ENCODE measurements at places on chromosomes 1 and 21. TPM values are rescaled to one million over a fixed set of nuclear protein-coding genes. Genes with fewer than 3 reads are reported as not detected.

Gene PLA2G2D
- not detected for total RNA-seq

GRCh38 chr1:182215764-182216163 is 154.3 kb upstream of the ZNF648 start:
- no peak for DNase-seq

Gene NFYC
- total RNA-seq: 53.4 TPM

DNA sequence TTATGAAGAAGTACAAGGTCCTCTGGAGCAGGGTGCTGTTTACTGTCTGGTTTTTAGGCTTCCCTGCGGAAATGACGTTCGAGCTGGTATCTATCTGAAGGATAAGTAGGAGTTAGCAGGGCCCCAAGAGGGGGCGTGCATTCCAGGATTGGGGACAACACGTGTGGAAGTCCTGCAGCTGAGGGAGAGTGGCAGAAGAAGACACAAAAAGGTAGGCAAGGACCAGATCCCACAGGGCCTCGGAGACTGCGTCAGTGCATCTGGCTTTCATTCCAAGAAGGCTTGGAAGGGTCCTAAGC is 5.9 kb downstream of the RIMS3 start:
- DNase-seq: no peak

Gene SERPINC1
- not detected for total RNA-seq

DNA sequence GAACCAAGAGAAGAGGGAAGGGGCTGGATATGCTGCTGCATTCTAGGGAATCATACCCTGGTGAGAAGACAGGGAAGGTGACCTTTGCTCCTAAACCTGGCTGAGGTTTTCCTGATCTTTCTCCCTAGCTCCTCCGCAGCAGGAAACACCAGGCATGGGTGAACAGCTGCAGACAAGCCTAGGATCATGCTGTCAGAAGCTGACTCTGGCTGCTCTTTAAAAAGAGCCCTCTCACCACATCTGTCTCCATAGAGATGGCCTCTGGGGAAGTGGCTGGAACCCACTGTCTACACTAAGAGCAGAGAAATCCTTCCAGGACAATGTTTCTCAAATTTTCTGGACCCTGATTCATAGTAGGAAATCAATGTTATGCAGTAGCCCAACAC is 57.6 kb downstream of the CD34 start:
- DNase-seq: no peak

DNA sequence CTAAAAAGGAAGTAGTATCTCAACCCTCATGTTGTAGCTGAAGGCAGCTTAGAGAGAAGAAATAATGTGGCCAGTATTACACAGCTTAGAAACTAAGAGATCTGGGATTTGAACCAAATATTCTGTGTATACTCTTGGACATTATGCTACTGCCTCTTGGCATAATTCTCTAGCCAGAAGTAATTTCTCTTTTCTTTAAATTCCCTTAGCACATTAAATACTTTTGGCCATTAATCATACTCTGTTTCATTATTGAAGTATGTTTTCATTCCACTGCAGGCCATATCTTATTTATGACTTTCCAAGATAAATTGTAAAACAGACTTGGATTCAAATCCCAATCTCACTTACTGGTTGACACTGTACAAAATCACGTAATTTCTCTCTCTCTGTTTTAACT is 181.3 kb upstream of the SPAG17 start:
- DNase-seq: no peak

- no peak for DNase-seq
Observed at GRCh38 chr1:33286451-33287185, 30.3 kb downstream of the ZNF362 start.

Gene GSTM5
- not detected for total RNA-seq

- no peak for DNase-seq
Observed at GRCh38 chr1:203476216-203476814, 709 bp downstream of the PRELP start.

GRCh38 chr1:203121186-203122015 is 6.1 kb upstream of the ADORA1 start:
- peak; percentile 69 for DNase-seq

GRCh38 chr1:25054526-25055323 is 124.6 kb upstream of the RUNX3 start:
- no peak for DNase-seq

DNA sequence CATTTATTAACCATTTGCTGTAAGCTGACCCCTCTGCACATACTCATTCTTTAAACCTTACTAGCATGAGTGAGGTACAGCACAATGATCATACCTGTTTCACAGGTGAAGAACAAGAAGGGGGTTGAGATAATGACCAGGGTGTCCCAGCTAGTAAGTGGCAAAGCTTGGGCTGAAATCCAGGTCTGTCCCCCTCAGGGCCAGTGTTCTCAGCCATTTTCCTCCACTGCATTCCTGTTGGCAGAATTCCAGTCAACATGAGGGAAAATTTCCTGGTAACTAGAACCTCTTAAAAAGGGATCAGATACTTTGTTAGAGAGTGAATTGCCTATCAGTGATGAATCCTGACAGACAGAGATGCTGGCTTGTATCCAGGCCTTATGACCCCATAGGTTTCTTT is 48.1 kb downstream of the SPATA46 start:
- no peak for DNase-seq

DNA sequence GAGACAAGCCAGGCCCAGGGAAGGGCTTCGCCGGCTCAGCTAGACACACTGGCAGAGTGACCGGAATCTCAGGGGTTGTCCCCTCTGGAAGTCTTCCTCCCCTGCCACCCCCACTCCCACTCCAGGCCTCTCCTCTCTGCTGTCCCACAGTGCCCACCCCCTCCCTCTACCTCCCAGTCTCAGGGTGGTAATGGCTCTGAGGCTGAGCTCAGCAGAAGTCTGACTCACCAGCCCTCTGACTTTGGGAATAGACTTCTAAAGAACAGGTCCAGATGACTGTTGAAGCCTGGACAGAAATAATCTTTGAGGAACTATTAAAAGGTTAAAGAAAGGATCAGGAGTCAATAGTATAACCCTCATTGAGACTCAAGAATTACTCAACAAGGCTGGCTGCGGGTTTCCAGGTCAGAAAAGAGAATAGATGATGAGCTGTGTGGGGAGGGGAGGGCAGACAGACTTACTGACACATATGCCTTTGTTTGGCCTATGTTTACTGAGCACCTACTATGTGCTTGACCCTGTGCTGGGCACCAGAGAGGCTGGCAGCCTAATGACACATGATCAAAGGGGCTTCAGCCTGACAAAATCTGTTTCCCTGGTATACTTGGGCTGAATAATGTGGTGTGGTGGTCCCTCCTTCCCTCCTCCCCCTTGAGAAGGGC is 8.2 kb downstream of the HCRTR1 start:
- no peak for DNase-seq

DNA sequence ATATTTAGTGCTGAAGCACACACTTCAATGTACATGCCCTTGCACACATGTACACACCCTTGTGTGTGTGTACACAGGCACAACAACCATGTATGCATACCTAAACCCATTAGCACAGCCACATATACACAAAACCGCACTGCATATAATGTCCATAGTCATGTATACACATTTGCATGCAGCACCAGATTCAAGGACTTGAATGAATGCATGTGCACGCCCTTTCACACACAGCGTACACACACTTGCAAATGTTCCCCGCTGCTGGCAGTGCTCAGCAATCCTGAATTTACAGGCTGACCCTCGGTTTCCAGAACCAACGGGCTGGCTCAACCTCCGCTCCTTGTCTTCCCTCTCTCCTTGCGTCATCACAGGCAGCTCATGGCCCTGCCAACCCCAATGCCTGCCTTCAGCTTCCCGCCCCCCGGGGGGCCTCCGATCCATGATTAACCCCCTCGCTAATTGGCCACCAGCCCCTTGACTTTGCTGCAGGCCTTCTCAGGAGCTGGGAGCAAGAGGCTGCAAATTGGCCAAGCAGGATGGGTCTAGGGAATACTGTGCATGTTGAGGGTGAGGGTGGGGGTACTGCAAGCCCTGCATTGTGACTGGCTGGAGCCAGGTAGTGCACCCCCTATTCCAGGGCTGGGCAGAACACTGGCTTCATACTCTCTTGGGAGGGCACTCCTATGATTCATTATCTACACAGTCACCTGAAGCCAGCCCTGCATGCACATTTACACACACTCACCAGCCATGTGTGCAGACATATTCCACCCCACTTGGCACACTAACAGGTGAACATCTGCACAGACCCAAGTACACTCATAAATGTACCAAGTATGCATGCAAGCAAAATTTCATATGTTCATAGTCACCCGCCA is 7.9 kb downstream of the GPR3 start:
- no peak for DNase-seq

Gene UBR4
- 175 TPM for total RNA-seq

GRCh38 chr1:209710093-209710492 is 5.4 kb downstream of the HSD11B1 start:
- DNase-seq: no peak

- DNase-seq: no peak
Observed at GRCh38 chr21:34274001-34274400, 89.8 kb upstream of the KCNE2 start.

GRCh38 chr1:17610713-17611112 is 71.2 kb downstream of the ARHGEF10L start:
- DNase-seq: no peak

Gene NR5A2
- not detected for total RNA-seq

Gene GPX7
- total RNA-seq: 36.1 TPM

Gene NDUFS2
- total RNA-seq: 82.0 TPM

Gene UTS2
- not detected for total RNA-seq

GRCh38 chr1:31383967-31384366 is 11.1 kb upstream of the FABP3 start:
- no peak for DNase-seq

Gene RPS27
- total RNA-seq: 1,646 TPM

GRCh38 chr21:17513214-17514123 is 626 bp downstream of the CXADR start:
- no peak for DNase-seq

DNA sequence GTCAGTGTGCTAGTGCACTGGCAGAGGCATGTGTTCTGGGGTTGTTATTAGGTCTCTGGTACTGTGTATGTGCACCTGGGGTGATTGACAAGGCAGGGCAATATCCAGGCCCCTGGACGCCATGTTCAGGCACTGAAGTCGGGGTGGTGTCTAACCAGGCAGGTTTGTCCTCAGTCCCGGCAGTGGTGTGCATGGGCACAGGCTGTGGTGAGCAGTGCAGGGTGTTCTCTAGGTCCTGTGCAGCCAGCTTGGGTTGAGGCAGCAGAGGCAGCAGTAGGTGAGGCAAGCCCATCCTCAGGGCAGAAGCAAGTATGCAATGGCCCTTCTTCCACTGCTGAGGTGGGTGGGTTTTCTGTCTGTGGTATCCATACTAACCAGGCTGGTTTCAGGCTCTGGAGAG is 252.3 kb upstream of the LRRC7 start:
- DNase-seq: no peak

DNA sequence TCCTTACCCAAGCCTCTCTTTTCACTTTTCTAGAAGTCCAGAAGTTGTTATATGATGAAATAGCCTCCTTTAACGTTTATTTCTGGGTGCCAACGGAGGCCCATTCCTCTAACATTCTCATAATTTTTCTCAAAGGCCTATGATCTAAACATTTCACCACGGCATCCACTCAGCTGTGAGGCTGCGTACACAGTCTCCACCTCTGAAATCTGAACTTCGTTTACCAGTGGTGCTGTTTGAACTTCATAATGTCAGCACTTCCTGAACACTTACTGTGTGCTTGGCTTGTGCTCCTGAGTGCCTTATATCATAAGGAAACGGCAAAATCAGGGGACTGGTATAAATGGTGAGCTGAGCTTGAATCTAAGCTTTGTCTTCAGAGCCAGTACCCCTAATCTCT is 12.0 kb upstream of the RBP7 start:
- DNase-seq: no peak

Gene TDRD10
- total RNA-seq: not detected

Data from osteocyte (in vitro differentiated cells).